ENCODE measurements at places on chromosomes 6 and 20. TPM values are rescaled to one million over a fixed set of nuclear protein-coding genes. Genes with fewer than 3 reads are reported as not detected.

GRCh38 chr20:32752458-32753250, 9.4 kb upstream of the COMMD7 start:
- peak; percentile 30 for DNase-seq

The SLC17A4 gene
- not detected for total RNA-seq

The MMP24 gene
- total RNA-seq = 0.50 TPM

The CTAGE9 gene
- not detected for total RNA-seq

DNA sequence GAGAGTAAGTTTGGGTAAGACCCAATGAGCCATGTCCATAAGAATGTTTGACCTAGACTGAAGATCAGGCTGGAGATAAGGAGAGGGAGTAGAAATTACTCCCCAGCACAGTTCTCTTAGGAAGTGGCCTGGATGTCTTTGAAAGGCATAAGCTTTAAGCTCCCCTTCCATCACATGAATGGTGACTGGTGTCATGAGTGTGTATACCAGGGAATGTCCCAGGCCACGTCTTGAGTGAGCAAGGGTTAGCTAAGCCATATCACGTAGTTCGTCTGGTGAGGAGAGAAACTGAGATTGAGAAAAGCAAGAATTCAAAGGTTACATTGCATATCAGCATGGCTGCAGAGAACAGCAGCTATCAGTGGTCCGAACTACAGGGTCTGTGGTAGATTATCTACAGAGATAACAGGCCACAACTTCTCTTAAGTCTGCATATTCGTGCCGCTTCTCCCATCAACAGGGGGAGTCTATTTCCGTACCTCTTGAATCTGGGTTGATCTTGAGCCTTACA, 60.1 kb upstream of the BMP2 start:
- no peak for DNase-seq

DNA sequence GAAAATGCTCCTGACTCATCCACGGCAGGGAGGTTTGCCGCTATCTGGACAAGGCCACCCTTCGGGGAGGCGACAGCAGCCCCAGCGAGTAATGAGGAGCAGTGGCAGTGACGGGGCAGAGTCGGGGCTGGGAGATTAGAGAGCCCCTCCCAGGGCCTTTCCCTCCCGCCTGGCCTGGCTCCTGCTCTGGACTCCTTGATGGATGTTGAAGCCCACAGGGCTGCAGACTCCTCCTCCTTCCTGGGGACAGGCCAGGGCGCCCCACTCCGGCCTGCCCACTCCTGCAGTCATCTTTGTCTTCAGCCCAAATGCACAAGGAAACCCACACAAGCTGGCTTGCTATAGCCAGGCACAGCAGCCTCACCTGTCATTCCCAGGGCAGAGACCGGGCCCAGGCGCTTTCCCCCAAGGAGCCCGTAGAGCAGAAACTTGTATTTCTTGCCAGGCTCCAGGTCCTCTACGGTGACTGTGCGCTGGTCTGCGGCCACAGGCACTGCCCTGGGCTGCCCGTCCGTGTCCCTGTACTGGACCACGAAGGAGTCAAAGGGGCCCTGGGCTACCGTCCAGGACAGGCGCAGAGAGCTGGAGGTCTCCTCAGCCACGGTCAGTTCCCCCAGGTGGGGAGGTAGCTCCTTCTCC, 7.7 kb downstream of the CYP21A2 start:
- no peak for DNase-seq

DNA sequence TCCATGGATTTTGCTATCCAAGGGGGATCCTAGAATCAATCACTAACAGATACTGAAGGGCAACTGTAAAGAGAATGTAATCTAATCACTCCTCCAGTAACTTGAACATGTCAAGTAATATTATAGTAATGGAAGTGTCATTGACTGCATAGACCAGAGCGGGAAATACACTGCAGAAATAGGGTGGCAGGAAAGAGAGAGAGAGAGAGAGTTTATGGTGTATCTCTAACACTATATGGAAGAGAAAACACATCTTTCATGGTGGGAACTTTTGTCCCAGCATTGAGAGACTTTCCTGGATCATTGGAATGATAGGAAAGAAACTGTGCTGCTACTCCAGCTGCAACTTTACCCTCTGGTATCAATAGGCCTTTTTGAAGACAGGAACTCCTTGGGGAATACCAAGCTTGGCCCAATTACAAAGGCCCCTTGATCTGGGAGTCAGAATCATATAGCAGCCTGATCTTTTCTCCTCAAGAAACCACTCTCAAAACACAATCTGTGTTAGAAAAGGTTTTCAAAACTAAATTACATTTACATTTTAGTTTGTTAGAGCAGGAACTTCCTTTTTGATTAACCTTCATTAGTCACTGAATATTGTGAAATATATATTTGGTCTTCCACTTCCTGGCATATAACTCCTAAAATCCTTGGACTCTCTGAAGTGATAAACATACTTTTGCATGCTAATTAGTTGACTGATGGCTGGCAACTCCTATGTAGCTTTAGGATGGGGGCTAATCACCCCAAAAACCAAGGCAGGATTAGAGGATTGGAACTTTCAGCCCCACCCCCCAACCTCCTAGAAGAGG, 29.5 kb upstream of the RNGTT start:
- no peak for DNase-seq

DNA sequence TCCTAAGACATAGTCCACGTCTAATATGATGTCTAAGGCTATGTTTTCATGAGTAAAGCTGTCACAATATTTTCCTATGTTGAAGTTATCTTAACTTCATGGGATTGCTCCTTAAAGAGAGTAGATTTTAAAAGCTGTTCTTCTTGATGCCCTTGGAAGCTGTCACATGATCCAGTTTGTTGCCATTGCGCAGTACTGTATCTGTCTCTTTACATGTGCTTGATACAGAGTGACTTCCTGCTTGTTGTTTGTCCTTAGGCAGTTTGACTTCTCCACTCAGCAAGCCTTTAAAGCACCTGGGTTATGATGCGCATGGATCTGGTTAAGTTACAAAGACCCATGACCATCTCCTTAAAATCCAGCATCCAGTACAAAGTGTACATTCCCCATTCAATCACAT, 85.4 kb downstream of the CDYL start:
- DNase-seq = no peak

DNA sequence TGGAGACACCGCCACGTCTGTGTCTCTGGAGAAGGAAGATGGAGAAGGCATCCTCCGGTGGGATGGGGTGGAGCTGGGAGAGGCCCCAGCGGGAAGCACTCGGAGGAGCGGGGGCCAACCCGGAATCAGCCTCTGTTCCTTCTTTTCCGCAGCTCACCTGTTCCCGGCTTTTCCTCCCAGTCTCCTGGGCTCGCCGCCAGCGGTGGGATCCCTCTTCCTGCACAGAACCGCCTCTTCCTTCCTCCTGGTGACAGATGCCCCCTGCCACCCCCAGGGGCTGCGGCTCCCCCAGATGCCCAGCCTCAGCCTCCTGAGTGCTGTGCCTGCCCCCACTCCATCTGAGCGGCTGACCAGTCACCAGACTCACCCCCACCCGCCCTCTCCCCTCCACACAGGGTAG, 23.3 kb downstream of the RAMACL start:
- DNase-seq = no peak

DNA sequence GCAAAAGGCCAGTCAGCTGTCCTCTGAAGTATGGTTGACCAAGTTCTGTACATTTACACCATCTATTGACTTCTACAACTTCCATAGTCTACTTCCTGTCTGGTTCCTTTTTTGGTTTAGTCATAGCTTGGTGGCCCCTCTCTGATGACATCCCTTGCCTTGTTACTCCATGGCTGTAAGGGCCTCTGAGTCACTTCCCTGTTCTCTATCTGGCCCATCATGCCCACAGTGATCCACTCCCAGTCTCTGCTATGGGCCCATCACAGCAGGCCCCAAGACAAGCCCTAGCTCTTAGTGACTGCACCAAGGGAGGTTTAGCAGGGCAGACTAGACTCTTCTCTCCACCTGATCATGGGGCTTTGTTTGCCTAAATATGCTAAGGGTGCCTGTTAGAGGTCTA, 441.6 kb downstream of the HACE1 start:
- DNase-seq = no peak

The CYP24A1 gene
- total RNA-seq = not detected

GRCh38 chr6:54535568-54535967, 227.3 kb downstream of the TINAG start:
- no peak for DNase-seq

GRCh38 chr6:135941275-135942025, 89.9 kb downstream of the PDE7B start:
- DNase-seq = no peak

The ANGPT4 gene
- not detected for total RNA-seq

DNA sequence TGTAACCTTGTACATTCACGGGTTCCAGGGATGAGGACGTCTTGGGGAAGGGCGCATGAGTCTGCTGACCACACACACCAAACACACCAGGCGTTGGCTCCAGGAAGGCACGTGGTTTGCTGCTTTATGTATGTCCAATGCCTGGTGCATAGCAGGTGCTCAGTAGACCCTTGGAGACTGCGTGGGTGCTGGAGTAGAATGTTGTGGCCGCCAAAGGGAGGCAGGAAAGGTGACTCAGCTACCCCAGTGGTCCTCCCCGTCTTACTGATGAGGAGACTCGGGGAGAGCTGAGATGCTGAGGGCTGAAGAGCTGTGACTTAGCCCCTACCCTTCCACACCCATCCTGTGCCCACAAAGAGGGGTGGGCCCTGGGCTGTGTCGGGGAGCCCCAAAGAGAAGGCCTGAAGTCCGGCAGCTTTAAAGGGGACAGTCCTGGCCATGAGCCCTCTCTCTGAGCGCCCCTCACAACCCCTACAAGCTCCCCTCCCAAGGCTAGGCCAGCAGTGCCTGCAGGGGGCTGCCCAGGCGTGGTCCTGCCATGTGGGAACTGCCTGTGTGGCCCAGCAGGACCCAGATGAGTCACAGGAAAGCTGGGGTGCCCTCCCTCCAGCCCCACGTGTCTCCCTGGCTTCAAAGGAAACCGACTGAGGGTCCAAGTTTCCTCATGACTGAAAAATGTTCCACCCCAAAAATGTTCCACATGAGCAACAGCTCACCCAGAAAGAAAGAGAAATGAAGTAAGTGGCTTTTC, 28.0 kb upstream of the PTGIS start:
- peak; percentile 29 for DNase-seq

DNA sequence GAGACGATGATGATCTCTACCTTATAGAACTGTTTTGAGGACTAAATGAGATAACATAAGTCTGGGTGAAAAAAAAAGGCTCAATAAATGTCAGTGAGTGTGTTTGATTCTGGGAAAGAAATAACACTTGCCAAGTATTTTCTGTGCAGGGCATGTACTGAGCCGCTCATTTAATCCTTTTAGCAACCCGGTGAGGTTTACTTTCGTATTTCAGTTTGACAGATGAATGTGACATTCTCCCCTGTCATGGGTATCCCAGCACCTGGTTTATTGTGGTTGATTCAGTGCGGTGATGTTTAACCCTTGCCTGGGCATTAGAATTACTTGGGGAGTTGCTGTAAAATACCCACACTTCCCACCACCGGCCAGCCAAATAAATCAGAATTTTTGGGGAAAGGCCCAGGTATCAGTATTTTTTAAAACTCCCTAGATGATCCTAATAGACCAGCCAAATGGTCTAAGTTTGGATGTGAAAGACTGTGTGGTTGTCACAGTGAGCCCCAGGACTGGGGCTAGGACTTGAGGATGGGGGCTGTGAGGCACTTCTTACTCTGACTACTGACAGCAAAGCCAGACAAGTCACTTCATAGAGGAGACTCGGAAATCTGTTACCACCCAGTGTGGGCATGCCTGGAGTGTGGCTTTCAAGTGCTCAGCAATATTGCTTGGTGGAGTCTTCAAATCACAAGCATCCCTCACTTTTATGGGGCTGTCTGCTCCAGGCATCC, 100.2 kb upstream of the KCNG1 start:
- no peak for DNase-seq

DNA sequence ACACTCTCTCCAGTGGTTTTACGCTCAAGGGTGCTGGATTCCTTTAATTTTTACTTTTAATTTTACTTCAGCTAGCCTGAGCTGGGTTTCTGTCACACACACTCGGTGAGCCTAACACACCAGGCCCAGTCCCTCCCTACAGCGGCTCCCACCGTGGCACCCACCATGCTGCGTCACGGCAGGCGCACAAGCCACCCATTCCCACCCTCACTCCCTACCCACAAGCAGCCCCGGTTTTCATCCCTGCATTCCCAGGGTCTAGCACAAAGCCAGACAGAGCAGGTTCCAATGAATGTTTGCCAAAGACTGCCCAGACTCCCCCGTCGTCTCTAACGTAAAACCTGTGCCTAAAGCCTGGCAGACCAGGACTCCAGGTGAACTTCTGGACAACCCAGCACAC, 50.3 kb downstream of the MYH7B start:
- DNase-seq = no peak

The KHDRBS2 gene
- total RNA-seq = not detected

The IL17A gene
- not detected for total RNA-seq

DNA sequence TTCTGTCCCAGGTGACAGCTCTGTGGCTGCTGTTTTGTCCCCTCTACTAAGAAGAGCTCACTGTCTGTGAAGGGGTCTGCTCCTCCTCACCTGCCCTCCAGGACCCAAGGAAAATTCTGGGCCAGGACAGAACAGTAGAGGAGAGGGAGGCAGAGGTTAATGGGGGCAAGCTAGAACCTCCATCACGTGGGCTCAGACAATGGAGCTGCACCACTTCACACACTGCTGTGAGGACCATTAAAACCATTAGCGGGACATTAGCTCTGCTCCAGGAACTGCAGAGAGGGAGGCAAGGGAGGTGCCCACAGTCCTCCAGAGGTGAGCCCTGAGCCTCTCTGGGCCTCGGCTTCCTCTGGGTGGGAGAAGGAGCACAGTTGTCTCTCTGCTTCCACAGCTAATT, 78.4 kb downstream of the NOL4L start:
- DNase-seq = no peak

The ZBTB2 gene
- total RNA-seq = 23.4 TPM

- no peak for DNase-seq
Observed at GRCh38 chr20:14707026-14707680, 369.7 kb upstream of the FLRT3 start.

The LPA gene
- total RNA-seq = not detected

DNA sequence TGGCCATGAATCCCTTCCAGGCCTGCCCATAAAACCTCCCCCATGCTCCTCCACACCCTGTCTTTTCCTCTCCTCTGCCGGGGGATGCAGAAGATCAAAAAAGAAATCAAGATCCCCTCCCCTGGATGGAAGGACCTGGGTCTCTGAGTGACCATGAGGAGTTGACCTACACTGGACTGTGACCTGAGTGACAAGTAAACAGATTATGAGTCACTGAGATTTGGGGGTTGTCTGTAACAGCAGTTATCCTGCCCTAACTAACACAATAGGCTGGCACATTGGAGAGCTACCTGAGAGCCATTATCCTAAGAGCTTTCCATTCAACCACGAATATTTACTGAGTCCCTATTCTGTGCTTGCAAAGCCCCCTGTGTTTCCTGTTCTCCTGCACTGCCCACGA, 28.4 kb upstream of the SIRPA start:
- DNase-seq = no peak

- DNase-seq = no peak
Observed at GRCh38 chr20:48338717-48339116, 489.1 kb downstream of the PREX1 start.

The SMOC2 gene
- not detected for total RNA-seq

All from SJSA1 (cell line).